ENCODE measurements at places on chromosomes 5 and 9.

- DNase-seq = no peak
Observed at GRCh38 chr5:16690243-16690852, 73.6 kb upstream of the RETREG1 start.

GRCh38 chr9:72997387-72997995, 44.6 kb upstream of the ALDH1A1 start:
- DNase-seq = no peak

- no peak for DNase-seq
Observed at GRCh38 chr9:77987880-77988525, 43.6 kb downstream of the GNAQ start.

DNA sequence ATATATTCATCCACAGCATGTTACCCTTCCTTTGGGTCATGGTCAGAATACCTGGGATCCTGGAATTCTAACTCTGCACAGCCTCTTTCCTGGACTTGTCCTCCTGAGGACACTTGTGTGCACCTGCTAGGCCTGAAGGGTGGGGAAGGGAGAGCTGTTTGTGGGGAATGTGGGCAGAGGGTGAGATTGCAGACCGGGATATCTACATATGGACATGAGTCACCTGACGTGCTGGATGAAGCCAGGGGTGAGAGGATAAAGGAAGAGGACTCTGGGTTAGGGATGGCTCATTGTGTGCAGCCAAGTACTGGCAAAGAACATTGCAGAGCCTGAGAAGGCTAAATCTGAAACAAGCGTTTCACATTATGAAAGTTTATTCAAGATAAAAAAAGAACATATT, 241.4 kb upstream of the RPS23 start:
- no peak for DNase-seq

DNA sequence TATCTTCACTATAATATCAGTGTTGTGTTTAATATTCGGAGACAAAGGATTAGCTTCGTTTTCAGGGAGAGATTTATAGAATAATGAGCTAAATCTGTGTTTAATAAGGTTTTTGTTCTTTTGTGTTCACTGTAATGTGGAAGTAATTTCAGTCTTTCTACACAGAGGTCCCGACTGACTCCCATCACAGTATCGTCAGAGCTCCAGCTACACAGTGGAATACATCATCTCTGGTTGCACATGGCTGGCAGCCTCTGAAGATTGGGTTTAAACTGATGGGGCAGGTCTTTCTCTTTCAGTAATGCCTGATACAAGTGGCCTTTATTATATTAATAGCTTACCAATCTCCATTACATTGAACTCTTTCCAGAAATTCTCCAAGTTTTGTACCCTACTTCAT, 736.7 kb upstream of the RIOK2 start:
- no peak for DNase-seq

DNA sequence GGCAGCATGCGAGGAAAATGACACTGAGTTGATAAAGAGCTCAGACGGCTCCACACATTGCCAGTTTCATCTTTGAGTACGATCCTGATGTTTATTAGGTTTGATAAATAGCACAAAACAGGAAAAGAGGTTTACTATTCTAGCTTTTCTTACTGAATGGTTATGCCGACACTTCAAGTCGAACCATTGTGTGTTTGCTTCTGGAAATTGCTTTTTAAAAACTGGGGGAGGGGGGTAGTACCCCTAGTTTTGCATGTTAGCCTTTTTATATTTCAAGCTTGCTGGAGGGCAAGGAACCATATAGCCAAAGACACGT, 5.2 kb downstream of the PTCH1 start:
- no peak for DNase-seq

DNA sequence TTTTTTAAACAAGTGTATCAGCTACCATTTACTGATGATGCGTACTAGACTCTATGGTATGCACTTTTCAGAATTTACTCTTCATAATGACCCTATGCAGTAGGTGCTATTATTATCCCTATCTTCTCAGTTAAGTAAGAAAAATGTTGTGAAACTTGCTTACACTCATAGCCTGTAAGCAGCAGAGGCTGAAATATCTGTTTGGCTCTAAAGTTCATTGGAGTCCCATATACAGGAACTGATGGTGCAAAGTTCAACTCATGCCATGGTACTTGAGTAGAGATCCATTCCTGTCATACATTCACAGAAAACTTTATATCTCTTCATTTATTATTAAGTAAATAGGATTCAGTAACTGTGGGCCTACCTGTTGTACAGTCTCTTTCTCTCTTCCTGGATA, 41.4 kb upstream of the CCDC112 start:
- no peak for DNase-seq

- no peak for DNase-seq
Observed at GRCh38 chr9:14346811-14347405, 33.0 kb upstream of the NFIB start.

GRCh38 chr5:123438902-123439301, 15.7 kb upstream of the CEP120 start:
- peak; percentile 52 for DNase-seq

- DNase-seq = no peak
Observed at GRCh38 chr5:79086116-79086515, 16.5 kb downstream of the BHMT2 start.

DNA sequence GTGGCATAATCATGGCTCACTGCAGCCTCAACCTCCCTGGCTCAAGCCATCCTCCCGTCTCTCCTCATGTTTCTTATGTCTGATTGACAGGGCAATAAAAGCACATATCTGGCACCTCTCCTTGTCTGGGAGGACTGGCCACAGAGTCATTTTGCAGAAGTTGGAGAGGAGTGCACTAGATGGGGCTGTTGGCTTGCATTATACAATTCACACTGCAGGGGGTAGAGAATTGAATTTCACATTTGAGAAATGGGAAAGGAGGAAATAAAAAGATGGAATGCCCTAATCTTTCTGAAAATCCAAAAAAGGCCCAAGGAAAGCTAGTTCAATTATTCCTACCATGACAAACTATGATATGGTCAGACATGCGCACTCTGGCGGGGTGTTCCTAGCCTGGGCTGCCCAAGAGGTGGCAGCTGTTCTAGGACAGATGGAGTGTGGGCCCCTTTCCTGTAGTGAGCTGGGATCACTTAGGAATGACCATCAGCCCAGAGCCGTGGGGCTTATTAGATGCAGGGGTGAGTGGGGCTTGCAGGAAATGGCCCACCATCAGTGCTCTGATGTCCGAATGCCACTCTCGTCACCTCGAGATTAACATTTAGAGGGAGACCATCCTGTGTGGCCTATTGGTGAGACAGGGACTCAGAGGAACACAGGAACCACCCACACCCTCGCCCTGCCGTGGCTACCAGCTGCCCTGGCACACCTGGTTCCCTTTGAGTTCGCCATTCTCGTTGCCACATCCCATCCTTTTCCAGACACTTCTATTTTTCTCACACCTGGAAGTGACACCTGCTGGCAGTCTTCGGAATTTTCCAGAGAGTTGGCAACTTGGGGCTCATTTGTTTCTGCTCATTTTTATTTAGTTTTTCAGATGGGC, 21.8 kb upstream of the ANKRD18A start:
- DNase-seq = no peak

DNA sequence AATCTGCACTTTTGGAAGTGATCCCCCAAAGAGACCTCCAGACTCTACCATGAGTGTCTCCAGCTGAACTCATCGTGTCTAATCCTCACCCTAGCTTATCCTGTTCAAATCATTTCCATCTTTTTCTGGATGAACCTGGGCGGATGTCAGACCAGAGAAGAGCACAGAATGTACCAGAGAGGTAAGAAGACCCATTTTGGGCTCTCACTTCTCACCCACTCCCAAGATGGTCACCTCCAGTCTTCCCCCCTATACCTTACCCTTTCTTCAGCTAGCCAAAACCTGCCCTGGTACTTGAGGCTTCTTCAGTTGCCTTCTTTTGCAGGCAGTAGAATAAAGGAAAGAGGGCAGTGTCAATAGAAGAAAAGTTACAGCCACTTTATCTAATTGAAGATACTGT, 27.9 kb upstream of the ANXA2R start:
- no peak for DNase-seq

GRCh38 chr9:133202688-133203453, 6.2 kb downstream of the OBP2B start:
- no peak for DNase-seq

GRCh38 chr5:155101697-155102096, 88.1 kb downstream of the KIF4B start:
- no peak for DNase-seq

- no peak for DNase-seq
Observed at GRCh38 chr5:172695232-172696054, 54.4 kb downstream of the NEURL1B start.

DNA sequence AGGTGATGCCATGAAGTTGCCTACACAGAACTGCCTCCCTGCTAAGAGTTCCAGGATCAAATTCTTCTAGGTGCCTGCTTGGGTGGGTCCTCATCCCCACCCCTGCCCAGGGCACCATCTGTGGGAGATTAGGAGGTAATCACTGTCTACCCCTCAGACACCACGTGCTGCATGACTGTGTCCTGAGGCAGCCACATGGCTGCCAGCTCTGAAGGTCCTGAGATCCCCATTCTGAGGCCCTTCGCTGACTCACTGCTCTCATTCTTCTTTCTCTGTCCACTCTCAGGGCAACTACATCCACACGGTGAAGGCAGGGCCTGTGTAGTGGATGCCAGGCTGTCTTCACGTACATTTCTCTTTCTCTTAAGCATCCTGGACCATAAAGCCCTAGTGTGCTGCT, 222.9 kb upstream of the ANKRD55 start:
- no peak for DNase-seq

DNA sequence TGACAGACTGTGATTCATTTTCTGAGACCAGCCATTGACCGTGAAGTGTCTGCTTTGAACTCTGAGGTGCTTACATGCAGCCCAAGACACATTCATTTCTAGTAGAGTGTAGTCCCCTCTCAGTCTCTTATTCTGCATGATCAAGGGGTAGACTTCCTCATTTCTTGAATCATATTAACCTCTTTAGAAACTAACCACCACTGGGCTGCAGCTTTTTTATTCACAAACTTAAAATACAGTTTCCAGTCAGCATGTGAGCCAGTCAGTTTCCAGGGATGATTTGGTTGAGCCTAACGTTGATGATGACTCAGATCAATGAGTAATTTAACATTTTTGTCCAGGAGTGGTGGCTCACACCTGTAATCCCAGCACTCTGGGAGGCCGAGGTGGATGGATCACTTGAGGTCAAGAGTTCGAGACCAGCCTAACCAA, 59.2 kb downstream of the OTULIN start:
- no peak for DNase-seq

GRCh38 chr9:97874624-97875023, 21.6 kb downstream of the FOXE1 start:
- DNase-seq = no peak
